ENCODE measurements at places on chromosomes 1 and 21.

DNA sequence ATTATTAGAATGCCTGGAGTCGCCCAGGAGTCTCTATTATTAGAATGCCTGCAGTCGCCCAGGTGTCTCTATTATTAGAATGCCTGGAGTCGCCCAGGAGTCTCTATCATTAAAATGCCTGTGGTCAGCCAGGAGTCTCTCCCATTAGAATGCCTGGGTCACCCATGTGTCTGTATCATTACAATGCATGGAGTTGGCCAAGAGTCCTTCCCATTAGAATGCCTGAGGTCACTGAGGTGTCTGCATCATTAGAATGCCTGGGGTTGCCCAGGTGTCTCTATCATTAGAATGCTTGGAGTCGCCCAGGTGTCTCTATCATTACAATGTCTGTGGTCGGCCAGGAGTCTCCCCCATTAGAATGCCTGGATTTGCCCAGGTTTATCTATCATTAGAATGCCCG is 66.9 kb downstream of the RNF187 start:
- no peak for DNase-seq

DNA sequence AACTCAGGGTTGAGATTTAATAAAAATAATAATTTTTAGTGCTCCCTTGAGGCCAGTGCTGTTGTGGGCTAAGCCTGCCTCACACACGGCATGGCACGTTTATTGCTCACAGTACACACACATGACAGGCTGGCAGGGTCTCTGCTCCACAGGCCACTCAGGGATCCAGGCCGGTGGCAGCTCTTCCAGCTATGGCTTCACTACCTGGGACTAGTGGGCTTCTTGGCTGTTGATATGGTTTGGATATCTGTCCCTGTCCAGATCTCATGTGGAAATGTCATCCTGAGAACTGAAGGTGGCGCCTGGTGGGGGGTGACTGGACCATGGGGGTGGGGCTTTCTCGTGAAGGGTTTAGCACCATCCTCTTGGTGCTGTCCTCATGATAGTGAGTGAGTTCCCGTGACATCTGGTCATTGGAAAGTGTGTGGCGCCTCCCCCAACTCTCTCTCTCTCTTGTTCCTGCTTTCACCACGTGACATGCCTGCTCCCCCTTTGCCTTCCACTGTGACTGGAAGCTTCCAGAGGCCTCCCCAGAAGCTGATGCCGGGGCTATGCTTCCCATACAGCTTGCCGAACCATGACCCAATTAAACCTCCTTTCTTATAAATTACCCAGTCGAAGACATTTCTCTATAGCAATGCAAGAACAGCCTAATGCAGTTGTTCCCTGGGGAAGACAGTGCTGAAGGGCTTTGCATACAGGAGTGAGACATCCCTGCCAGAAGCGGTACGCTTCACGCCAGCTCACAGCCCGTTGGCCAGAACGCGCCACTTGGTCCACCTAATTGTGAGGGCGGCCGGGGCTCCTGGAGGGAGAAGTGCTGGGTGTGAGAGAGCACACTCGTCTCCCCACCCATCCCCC is 226.9 kb upstream of the C1orf174 start:
- no peak for DNase-seq

DNA sequence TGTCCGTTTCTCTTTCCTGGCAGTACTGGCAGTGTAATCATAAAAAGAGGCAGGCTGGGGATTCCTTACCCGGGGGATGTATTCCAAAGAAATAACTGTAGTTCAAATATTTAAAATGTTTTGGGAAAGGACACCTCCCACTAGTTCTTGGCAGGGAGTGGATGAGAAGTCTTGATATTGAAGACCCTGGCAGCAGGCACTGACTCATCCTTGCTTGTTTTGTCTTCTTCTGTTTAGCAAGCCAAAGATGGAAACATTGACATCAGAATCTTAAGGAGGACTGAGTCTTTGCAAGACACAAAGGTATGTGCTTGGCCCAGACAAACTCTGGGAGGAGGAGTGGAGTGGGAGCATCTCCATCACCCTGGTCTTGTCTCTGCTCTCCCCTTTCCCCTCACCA is 639 bp downstream of the IL20 start:
- no peak for DNase-seq

DNA sequence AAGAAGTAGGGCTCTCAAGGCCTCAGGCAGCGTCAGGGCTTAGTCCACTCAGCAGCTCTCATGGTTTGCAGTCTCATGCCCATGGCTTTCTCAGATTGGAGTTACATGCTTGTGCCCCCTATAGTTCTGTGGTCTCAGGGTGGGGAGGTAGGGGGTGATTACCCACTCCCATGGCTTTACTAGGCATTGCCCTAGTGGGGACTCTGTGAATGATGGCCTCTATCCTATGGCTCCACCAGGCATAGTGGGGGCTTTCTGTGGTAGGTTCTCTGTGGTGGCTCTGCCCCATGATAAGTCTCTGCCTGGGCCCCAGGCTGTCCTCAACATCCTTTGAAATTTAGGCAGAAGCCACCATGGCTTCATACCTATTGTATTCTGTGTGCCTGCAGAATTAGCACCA is 48.9 kb downstream of the MSH4 start:
- DNase-seq = no peak

DNA sequence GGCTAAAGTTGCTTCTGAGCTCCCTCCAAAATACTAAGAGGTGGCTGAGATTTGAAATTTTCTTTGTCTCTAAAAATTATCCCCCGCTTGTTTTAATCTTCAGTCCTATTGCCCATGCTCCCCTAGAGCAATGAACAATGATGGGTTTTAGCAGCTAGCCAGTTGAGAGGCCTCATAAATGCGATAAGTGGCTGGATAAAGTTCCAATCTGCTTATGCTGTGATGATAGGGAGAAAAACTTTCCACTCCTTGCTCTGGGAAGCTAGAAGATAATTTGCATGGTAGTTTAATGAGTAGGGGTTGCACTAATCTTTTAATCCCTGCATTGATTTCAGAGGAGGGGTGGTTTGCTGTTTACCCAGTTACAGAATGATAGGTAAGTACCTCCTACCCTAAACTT is 9.6 kb upstream of the PRPF3 start:
- no peak for DNase-seq

DNA sequence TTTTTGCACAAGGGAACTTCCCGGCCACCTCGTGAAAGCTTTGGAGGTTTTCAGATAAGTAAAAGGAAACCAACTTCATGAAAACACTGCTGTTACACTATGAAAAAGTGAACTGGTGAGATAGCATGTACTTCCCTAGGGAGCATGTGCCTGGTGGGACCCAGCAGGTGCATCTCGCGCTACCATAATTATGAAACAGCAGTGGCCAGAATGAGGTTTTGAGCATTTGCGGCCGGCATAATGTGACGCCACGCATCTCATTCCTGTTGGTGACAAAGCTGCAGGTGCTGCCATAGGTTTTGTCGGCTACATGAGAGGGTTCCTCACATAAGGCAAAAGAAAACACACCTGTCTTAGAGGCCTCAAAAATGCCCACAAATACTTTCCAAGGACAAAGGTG is 1.7 kb downstream of the KRTAP10-3 start:
- no peak for DNase-seq
